ENCODE measurements at places on chromosomes 11 and 22. TPM values are rescaled to one million over a fixed set of nuclear protein-coding genes. Genes with fewer than 3 reads are reported as not detected.

The RAB3IL1 gene
- total RNA-seq = 26.3 TPM

The FADD gene
- 63.7 TPM for total RNA-seq

The ADORA2A gene
- 0.73 TPM for total RNA-seq

The TESMIN gene
- 6.2 TPM for total RNA-seq

The OR5D14 gene
- not detected for total RNA-seq

The ST14 gene
- total RNA-seq = 0.10 TPM

The IFITM1 gene
- total RNA-seq = 0.17 TPM

The DEUP1 gene
- total RNA-seq = not detected

The APOL4 gene
- total RNA-seq = 0.14 TPM

The BTBD18 gene
- total RNA-seq = not detected

The HORMAD2 gene
- not detected for total RNA-seq

Data from A549 treated with dexamethasone at 1 μM for 4 hours (cell line).